ENCODE measurements at places on chromosomes 2 and 18.

DNA sequence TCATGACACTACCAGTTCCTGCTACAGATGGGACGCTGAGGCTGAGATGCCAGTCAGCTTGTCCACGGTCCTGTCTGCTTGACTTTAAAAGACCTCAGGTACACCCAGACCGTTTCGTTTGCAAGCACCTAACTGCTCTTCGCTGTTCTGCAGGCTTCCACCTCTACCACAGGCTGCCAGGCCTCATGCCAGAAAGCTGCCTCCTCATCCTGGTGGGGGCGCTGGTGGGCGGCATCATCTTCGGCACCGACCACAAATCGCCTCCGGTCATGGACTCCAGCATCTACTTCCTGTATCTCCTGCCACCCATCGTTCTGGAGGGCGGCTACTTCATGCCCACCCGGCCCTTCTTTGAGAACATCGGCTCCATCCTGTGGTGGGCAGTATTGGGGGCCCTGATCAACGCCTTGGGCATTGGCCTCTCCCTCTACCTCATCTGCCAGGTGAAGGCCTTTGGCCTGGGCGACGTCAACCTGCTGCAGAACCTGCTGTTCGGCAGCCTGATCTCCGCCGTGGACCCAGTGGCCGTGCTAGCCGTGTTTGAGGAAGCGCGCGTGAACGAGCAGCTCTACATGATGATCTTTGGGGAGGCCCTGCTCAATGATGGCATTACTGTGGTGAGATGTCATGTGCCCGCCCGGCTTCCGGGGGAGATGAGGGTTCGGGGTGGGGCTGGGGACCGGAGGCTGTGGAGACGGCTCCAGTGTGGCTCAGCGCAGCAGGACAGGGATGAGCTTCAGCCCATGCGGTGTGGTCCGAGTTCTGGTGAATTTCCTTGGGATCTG lies 5.9 kb downstream of the SLC9A4 start:
- no peak for DNase-seq

DNA sequence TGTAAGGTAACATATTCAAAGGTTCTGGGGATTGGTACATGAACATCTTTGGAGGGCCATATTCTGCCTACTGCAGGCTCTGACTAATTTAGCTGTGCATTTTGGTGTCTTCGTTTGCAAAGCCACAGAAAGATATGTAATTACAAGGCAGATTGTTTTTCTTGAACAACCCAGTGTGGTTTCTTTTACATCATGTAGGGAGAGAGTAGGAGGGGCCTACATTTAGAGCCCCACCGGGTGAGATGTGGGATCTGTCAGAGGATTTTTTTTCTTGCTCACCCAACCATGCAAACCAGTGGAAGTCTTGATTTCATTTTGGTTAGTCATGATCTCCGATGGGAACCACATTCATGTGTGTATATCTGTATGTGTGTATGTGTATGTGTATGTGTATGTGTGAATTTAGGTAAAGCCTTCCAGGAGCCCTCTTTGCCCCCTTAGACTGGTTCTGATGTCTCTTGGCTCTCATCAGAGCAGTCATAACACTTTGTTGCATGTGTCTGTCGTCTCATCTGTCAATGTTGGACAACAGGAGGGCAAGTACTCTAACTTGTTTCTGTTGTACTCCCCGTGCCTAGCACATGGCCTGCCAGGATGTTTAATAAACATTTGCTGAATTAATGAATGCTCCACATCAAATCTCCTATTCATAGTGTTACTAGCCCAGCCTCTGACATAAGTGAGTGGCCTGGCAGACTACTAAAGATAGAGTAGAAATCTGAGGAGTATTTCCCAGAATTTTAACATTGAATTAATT lies 239.9 kb downstream of the MTX2 start:
- no peak for DNase-seq

DNA sequence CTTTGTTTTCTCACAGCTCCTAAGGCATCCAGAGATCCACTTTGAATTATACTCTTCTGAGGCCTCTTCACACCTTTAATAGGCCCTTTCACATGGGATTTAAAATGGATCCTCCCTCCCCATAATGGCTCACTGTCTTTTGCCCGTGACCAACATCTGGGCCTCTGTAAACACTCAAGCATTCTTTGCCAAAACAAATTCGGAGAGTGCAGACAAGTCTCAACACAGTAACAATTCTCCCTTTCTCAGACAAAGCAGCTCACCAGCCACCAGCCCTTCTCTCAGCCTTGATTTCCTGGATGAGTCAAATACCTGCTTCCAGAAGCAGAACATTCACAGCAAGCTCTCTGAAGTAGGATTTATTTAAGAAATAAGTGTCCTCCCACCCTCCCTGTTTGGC lies 14.0 kb upstream of the IMP4 start:
- no peak for DNase-seq

DNA sequence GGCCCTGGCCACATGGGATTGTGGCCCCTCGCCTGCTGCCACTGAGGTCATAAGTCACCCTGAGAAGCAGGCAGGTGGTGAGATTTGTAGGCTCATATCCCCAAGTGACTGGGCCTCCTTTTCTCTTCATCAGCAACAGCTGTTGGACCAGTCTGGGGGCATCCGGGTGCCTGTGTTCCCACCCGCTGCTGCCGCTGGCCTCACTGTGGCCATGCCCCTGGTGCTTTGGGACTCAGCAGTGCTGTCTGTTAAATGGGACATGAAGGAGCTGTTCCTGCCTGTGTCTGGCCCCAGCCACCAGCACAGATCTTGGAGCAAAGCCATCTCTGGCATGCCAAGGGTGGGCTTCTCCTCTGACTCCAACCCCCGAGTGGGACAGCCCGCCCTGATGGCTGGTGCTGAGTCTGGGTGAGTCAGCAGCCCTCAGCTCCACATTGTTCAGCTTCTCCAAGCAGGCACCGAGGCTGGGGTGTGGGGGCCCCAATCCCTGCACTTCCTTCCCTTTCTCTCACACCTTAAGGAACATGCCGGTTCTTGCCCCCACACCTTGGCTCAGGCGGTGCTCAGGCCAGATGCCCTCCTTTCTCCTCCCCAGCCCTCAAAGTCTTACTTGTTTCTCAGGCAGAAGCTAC lies 207.9 kb downstream of the GLI2 start:
- no peak for DNase-seq

- DNase-seq, result no peak
These were observed 120.9 kb downstream of the DHRS9 start for GRCh38 chr2:169190197-169190775.

DNA sequence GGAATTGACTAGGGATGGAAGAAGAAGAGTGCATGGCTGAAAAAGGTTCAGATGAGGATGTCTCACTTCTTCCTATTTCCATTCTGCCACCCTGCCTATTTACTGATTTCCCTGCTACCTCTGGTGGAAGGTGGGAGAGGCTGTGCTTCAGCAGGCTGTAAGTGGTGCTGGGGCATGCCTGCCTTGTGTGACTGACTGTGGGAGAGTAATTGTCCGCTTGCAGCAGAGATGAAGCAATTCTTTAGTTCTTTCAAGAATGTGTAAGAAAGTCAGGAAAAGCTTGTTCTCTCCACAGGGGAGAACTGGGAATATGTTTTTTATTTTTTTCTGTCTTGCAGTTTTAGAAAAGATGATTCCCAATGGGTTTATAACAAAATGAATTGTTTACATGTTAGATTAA lies 72.5 kb upstream of the NYAP2 start:
- no peak for DNase-seq

GRCh38 chr2:43136876-43137275 lies 89.5 kb downstream of the ZFP36L2 start:
- DNase-seq, result no peak

DNA sequence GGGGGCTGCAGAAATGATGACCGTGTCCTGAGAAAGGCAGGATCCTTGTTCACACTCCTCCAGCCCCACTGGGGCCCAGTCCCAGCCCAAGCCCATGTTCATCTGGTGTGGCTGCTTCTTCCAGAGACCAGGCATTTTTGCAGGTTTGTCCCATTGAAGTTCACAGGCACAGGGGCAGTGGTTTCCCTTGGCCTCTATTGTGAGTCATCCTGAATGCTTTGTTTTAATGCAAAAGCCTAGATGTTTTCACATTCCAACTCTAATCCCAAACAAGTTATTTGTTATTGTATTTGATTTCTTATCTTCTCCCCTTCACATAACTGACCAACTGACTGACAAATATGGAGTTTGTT lies 426.4 kb upstream of the ID2 start:
- no peak for DNase-seq

DNA sequence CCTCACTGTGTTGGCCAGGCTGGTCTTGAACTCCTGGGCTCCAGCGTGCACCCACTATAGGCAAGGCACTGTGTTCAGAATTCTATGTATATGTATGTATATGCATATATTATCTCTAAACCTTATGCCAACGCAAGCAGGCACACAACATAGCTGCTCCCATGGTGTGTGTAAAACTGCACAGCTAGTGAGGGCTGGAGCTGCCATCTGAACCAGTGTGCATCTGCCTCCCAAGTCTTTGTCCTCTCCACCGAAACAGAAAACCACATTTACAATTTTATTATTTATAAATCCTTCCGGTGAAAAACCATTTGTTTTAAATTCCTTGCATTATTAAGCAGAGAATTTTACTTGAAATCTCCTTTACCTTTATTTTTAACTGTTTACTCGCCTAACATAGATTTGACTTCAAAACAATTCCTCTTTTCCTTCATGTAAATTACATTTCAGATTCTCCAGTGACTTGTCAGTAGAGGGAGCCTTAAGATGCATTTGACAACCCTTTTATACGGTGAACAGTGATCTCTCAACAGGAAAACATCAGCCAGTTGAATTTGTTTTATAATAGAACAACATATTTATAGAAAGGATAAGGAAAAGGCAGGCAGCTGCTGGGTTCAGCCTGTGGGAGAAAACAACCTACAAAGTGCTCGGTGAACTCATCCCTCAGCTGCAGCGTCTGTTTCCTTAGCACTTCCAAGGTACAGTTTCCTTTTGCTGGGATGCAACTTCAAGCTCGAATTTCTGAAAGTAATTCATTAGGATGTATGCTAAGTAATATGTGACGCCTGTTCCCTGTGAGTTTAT lies 101.2 kb downstream of the MYT1L start:
- DNase-seq, result no peak

GRCh38 chr2:26756337-26756736 lies 7.7 kb upstream of the SLC35F6 start:
- no peak for DNase-seq

Data from DMS 273 treated with DMSO at 0.1 percent for 48 hours (cell line).